ENCODE measurements at places on chromosomes 7 and 10.

DNA sequence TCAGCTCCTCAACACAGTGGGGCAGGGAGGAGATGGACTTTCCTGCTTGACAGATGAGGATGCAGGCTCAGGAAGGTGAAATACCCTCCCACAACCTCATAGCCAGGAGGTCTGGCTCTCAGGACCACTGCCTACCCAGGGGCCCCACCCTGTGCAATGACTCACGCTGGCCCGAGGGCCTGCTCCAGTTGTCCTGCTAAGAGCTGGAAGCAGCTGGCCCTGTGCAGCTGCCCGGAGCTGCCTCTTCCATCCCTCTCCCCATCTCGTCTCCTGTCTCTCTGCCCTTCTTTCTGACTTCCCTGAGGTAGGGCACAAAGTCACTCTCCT, 123.9 kb downstream of the ZMIZ1 start:
- no peak for DNase-seq

- DNase-seq: no peak
These were observed 230.5 kb upstream of the PPP2R2D start for GRCh38 chr10:131670341-131670740.

- no peak for DNase-seq
These were observed 303.3 kb upstream of the COBL start for GRCh38 chr7:51619880-51620279.

DNA sequence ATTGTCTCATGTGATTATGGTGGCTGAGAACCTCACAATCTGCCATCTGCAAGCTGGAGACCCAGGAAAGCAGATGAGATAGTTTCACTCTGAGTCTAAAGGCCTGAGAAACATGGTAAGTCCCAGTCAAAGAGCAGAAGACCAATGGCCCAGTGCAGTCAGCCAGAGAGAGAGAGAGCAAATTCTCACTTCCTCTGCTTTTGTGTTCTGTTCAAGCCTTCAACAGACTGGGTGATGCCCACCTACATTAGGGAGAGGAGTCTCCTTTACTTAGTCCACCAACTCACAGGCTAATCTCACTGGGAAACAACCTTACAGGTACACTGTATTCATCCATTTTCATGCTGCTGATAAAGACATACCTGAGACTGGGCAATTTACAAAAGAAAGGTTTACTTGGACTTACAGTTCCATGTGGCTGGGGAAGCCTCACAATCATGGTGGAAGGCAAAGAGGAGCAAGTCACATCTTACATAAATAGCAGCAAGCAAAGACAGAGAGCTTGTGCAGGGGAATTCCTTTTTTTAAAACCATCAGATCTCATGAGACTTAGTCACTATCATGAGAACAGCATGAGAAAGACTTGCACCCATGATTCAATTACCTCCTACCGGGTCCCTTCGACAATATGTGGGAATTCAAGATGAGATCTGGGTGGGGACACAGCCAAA, 4.7 kb upstream of the FRMPD2 start:
- DNase-seq: no peak

DNA sequence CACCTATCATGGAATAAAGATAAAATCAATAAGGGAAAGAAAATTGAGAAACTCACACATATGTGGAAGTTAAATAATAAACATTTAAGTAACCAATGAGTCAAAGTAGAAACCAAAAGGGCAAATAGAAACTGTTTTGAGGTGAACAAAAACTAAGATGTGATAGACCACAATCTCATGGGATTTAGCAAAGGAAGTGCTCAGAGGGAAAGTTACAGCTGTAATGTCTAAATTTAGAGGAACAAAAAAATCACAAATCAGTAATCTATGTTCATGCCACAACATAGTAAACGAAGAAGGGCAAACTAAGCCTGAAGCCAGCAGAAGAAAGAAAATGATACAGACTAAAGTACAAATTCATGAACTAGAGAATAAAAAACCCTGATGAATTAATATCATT, 16.3 kb downstream of the CYP3A4 start:
- no peak for DNase-seq
